ENCODE measurements at places on chromosomes 7 and 10.
A peak's percentile ranks its signal among the peaks of the same experiment; 100 is the strongest.

- no peak for DNase-seq
Observed at GRCh38 chr10:8640878-8641277, 586.4 kb downstream of the GATA3 start.

DNA sequence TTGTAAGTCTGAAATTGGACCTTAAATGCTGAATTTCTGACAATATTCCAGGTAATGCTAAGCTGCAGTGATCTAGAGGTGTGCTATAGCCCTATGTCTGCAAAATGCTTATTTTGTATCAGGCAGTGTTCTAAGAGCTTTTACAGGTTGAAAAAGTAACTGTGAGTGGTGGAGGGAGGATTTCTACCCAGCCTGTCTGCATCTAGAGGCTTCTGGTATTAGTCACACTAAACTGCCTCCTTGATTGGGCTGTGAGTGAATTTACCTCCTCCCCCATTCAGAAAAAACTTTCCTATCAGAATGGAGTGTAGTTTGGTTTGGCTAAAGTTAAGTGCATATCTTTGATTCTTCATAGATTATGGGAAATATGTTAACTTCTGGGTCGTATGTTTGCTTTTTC is 56.8 kb downstream of the BBS9 start:
- DNase-seq, result peak; percentile 71

- no peak for DNase-seq
Observed at GRCh38 chr7:3378390-3379150, 77.5 kb downstream of the SDK1 start.

DNA sequence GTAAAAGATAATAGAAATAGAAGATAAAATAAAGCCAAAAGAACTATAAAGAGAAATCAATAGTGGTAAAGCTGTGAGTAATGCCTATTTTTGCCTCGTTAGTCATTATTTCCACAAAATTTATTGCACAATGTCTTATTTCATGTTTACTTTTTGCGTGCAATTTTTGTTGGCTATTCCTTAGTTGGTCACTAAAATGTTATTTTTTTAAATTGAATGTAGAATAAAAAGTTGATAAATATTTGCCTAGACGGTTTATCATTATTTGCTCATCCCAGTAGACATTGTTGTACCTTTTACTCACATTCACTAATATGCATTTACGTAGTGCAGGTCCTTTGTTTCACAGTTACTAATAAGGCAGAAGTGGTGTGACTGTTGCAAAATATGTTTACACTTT is 227.8 kb upstream of the BMPER start:
- DNase-seq, result no peak

DNA sequence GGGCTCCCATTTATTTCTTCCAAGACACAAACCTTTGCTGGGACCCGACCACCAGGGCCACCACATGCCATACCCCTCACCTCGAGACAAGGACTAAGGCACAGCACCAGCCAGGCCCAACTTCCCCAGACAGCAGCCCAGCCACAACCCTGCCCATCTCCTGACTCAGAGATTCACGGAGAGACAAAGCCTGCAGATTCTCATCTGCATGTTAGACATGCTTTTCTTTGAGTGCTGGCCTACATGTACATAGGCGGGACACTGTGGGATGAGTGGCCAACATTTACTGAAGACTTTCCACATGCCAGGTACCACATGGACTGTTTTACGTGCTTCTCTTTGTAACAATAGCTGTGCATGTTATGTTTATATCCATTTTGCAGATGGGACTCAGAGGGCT is 221.3 kb upstream of the ZMIZ1 start:
- DNase-seq, result no peak

GRCh38 chr7:70805360-70805759 is 326.6 kb upstream of the GALNT17 start:
- DNase-seq, result no peak

DNA sequence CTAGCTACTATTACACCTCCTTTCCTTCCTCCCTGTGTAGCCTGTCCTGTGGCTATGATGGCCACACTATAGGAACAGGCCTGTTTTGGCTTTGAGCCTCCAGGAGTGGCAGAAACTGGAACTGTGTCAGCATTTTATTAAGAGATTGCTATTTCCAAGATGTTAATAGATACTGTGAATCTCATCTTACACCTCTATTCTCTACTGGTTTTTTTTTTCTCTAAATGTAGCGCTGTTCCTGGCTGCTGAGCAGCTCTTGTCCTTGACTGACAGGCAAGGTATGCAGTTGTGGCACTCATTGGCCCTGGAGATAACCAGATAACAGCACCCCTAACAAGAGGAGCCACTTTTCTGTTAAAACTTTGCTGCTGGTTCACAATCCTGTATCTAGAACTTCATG is 119.5 kb downstream of the EXOC4 start:
- no peak for DNase-seq

DNA sequence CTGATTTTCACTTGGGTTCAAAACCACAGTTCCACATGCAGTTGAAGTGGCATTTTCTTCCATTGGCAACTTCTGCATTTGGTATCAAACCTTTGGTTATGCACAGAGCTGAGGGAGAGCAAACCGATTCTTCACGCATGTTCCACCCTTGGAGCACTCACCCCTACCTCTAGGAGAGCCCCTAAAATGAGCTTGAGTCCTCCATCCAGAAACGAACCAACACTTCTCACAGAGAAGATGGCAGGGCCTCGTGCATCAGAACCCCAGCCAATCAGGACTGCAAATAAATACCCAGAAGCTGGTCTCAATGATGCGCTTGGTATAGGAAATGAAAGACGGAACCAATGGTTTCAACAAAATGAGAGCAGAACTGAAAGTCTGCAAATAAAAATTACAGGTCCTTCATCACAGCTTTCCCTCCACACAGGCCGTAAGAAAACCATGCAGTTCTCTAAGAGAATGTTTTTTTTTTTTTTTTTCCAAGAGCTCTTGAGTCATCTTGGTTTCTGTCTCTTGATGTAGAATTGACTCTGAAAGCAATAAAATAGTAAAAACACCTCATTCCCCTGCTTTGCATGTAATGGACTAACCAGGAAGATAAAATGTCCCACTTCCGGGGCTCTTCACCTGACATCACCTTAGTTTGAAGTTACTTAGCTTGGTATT is 23.9 kb downstream of the KLF6 start:
- DNase-seq, result no peak

- DNase-seq, result no peak
Observed at GRCh38 chr10:121772884-121773283, 154.9 kb downstream of the ATE1 start.

DNA sequence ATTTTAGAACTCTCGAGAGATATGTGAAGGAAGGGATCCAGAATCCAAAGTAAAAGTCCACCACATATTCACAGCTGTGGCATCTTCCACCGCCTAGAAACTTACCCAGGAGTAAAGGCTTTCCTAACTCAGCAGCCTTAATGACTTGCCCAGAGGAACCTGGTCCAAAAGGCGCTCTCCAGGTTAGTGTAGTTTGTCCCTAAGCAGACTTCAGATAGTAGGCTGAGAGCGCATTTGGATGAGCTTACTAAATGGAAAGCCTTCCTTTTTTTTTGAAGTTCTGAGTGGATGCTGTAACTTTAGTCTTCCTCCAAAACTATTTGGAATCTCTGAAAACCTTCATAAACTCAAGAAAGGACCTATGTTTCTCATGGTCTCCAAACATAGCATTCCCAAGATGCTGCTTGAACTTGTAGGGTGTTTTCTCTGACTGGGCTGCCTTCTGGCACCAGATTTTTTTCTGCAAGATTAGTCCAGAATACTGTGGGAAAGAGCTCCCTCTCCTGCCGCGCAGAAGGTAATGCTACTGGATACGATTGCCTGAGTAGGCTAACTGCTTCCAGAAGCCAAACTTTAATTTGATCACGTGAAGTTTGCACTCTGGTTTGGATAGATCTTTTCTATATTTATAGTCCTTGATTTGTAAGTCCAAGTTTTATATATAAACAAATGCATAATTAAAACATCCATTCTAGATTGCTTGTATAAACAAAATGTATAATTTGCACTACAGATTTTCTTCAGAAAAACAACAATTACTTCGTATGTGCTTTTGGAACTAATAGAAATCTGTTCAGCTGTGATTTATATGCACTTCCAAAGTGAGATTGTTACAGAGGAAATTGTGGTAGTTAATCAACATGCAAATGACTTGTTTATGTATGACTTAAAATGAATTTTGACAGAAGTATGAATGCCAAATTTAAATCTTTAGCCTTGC is 19.6 kb upstream of the GPR37 start:
- peak; percentile 7 for DNase-seq

DNA sequence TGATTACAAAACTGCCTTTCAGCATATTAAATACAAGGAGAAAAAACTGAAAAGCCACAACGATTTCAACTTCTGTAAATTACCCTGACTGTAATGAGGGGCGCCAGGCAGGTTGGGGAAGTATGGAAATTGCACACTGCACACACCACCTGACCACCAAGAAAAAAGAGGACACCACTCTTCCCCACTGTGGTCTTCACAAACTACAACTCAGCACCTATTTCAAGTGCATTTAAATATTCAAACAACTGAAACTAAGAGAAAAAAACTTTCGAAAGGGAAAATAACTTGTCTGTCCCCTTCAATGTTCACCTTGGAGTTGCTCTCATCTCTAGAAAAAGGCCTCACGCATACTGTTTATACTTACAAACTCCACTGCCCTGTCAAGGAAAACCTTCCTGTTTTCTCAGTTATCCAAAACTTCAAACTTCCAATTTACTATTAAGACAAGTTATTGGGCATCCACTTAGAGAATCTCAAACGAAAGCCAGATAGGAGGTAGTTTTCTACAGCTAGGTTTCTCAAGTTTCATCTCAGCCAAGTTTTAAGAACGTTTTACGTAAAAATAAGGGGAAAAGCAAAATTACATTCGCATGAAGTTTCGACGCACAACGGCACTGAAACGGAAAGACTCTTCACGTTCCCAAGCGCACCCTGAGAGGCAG is 1.4 kb downstream of the LARP4B start:
- DNase-seq, result no peak

DNA sequence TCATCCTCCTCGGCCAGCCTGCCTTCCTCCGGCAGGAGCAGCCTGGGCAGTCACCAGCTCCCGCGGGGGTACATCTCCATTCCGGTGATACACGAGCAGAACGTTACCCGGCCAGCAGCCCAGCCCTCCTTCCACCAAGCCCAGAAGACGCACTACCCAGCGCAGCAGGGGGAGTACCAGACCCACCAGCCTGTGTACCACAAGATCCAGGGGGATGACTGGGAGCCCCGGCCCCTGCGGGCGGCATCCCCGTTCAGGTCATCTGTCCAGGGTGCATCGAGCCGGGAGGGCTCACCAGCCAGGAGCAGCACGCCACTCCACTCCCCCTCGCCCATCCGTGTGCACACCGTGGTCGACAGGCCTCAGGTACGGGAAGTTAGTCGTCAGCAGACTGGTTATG is 21.1 kb downstream of the BAG3 start:
- DNase-seq, result no peak

- no peak for DNase-seq
Observed at GRCh38 chr7:40305229-40305628, 170.4 kb downstream of the SUGCT start.

DNA sequence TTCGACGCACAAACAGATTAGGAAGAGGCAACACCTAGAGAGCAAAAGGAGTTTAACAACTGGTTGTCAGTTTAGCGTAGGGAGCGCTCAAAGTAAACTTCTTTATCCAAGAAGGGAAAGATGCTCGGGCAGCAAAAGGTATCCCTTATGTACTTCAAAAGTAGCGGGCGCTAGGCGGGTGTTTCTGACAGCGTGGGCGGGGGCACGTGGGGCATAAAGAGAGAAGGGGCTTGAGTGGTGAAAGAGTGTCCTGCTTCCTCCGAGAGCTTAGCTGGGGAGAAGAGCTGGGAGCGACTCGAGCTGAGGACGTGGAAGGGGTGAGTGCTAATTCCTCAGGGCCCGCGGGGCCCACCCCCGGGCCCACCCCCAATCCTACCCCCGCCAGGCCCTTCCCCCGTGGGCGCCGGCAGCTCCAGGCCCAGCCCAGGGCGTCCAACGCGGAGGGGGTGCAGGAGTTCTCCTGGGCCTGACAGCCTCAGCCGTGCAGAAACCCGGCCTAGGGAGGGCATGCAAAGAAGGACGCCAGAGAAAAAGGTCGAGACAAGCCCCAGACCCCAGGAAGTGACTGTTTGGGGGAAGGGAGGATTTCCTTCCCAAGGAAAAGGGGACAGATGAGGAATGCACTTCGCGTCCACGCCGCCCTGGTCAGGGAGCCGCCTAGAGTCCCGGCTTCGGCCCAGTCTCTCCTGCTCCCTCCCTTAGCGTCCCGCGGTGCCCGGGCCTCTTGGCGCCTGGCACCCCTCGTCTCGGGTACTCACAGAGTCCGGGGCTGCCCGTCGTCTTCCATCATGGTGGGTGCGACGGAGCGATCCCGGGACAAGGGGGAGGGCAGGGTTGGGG is 868 bp downstream of the TIAL1 start:
- DNase-seq, result no peak

- DNase-seq, result no peak
Observed at GRCh38 chr10:88162852-88163251, 299.4 kb downstream of the PTEN start.

- no peak for DNase-seq
Observed at GRCh38 chr7:96359876-96360275, 38.0 kb upstream of the SLC25A13 start.

- no peak for DNase-seq
Observed at GRCh38 chr10:52741851-52742250, 30.7 kb downstream of the MBL2 start.

GRCh38 chr10:119323085-119324016 is 116.0 kb downstream of the GRK5 start:
- no peak for DNase-seq

DNA sequence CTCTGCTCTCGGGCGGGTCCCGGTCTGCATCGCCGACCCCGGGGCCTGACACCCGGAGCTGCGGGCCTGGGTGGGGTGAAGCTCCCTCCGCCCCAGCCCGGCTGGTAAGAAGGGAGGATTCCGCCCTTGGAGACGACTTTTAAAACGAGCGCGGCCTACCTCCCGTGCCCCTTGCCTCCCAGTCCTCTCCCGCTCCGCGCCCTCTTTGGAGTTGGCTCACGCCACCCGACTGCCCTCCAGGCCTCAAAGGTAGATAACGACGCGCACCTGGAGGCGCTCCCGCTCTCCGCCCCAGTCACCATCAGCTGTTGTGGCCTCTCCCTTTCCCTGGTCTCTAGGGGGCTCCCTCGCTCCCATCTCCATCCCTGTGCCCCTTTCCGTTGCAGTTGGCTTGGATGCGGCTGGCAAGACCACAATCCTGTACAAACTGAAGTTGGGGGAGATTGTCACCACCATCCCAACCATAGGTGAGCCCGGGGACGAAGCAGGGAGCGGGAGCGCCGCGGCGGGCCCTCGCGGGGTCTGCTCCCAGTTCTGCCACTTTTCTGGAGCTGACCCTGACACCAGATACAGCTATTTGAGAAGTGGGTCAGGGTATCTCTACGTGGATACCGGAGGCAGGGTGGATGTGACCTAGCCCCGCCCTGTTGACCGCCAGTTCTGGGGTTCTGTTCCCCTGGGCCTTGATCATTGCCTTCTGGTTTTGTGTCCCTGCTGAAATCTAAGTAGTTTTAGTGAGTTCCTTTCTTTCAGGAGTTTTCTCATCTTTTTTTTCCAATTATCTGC is 679 bp downstream of the ARF5 start:
- peak; percentile 38 for DNase-seq

DNA sequence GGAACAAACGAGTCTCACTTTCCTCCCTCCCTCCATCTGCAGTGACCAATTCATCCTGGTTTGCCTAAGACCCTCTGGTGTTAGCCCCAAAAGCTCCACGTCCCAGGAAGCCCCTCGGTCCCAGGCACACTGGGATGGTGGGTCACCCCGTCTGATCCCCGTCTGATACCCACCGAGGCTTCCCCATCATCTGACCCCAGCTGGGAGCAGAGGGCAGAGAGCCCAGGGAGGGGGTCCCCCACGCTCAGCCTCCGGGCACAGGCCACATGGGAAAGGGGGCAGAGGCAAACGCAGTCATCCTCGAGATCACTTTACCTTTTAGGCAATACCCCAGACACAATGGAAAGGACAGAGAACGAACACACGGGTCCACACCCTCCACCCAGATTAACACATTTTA is 291.6 kb upstream of the PPP2R2D start:
- no peak for DNase-seq
